ENCODE measurements at places on chromosomes 6 and 20.

DNA sequence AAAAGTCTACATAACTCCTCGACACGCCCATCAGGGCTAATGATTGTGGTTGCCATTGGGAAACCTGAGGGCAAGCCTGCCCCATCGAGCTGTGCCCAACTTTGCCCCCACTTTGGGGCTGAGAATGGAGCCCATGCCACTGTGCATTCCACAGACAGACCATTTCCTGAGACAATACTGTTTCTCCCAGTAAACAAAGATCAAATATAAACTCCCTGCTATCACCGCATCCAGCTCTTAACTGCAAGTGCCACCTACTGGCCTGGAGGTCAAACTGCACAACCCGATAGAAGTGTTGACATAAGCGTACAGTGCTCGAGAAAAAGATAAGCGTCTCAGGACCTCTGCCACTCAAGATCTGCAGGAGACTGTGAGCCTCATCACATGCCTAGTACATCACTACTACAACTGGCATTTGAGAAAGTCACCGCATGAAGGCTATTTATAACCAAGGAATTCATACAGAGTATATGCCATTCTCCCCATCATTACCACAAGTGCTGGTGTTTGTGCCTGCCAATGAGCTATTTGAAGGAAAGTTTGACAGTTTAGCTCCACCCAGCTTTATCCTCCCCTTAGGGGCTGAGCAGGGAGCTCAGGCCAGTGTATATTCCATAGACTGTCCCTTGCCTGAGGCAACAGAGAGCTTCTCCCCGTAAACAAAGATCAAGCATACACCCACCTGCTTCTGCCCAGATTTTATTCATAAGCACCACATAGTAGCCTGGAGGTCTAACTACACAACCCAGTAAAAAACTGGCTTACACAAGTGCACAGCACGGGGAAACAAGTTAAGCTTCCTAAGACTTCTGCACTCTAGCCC is 4.5 kb upstream of the DEFB126 start:
- DNase-seq: no peak

DNA sequence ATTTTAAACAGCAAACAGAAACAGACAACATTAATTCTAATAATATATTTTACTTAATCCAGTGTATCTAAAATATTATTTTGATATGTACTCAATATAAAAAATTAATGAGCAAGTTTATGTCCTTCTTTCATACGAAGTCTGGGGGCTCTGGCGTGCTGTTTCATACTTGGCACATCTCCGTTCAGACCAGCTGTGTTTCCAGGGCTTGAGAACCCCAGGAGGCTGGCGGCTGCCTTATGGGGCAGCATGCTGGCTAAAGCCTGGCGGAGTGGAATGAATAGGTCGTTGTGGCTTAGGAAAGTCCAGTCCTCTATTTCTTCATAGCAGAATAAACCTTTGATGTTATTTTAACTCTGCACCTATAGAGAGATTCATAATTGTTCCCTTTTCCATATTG is 43.3 kb downstream of the DUSP22 start:
- no peak for DNase-seq

GRCh38 chr6:154898821-154899220 is 96.3 kb upstream of the TIAM2 start:
- DNase-seq: no peak

DNA sequence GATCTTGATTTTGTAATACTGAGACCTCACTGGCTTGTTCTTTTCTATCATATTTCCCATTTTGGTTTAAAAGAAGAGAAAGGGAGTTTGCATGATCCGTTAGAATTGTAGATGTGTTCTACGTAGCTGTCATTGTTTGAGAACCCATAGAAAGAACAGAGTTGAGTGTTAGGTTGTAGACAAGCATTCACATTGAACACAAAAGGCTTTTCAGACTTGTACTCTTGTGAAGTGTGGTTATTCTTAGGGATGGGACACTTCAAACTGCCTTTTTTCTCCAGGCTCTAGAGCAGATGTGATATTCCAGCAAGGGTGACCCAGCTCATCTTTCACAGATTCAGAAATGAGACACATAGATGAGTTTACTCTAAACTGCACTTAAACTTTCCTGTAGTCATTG is 19.9 kb downstream of the FOXO3 start:
- no peak for DNase-seq

- DNase-seq: no peak
Measured at GRCh38 chr6:75623491-75623890, 21.8 kb downstream of the SENP6 start.

GRCh38 chr6:138503881-138504680 is 4.8 kb upstream of the NHSL1 start:
- no peak for DNase-seq

DNA sequence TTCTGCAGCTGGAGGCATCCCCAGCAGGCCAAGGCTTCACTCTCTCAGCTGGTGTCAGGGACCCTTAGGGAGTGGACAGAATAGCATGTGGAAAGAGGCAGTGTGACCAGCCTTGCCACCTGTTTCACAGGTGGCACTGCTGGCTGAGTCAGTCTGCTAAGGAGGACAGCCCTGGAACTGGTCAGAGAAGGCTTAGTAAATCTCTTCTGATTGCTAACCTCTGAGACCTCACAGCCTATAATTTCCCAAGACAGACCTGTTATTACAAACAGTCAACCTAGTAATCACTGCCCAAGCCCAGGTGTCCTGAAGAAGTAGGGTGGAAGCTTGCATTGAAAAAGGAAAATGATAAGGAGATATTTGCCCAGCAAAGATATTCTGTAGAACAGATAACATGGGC is 26.4 kb upstream of the PAQR8 start:
- DNase-seq: no peak

- no peak for DNase-seq
Measured at GRCh38 chr6:169101036-169101805, 152.4 kb downstream of the THBS2 start.

GRCh38 chr6:169839029-169839481 is 87.6 kb downstream of the ERMARD start:
- no peak for DNase-seq

DNA sequence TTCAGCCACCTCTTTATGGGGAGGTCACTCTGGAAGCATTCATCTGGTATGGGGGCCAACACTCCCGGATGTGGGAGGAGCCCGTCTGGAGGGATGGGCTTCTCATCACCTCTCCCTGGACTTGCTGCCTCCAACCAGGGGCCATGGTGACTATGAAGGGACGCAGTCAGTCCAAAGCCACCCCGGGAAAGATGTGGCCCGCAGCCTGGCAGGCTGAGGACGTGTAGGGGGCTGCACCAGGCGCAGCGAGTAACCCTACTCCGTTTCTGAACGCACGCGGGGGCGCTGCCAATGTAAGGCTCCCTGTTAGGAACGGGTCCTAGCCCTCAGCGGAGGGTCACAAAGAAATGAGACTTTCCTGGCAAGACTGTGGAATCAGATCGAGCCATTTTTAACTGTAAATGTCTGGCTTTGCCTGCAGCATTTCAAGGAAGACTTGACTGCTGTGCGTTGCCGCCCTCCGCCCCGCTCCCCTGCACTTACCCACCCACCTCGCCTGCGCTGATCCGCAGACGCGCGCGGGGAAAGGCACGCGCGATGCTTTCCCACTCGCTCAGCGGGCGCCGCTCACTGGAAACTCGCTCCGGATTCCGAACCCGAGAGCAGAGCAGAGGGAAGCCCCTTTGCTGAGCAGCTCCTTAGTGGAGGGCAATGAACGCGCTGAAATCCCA is 55.1 kb downstream of the IL20RA start:
- no peak for DNase-seq

- DNase-seq: no peak
Measured at GRCh38 chr20:62999580-62999979, 7.2 kb downstream of the BHLHE23 start.

DNA sequence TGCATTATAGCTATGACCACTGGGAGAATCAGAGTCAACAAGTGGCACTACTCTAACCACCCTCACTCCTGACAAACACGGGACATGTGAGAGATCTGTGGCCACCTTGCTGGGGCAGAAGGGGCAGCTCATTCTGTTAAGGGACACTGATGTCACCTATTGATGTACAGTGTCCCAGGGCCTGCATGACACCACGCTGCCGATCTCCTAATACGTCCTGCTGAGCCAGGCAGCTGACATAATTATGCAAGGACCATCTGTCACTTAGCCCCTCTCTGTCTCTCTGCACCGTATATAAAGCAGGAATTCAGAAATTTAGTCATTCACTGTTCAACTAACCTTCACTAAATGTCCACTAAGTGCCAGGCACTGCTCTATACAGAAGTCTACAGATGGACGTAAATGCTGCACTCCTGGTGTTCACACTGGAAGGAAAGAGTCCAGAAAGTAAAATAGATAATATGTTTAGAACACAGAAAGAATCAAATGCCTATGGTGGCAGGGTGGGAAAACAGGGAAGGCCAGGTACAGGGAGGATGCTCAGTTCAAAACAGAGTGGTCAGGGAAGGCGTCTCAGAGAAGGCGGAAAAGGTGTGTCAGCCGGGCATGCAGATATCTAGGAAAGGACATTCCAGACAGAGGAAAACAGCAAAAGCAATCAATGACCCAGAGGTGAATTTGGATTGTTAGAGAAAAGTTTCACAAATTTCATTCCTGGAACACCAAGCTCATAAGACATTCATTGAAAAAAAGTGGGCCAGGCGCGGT is 173.8 kb downstream of the ZNF217 start:
- DNase-seq: no peak

- DNase-seq: no peak
Measured at GRCh38 chr6:570825-571224, 86.1 kb downstream of the HUS1B start.

DNA sequence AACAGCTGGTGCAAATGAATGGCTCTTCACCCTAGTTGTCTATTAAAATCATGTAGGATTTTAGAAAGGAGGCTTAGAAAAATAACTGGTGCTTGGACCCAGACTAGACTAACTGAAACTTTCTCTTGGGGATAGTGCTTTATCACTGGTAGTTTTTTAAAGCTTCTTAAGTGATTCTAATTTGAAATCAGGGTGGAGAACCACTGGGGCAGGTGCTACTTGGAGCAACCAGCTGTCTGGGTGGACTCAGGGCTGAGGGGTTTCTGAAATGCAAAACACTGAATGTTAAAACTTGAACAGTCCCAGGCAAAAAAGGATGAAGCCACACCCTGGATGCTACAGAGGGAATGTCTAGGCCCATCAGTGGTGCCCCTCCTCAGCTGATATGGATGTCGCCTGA is 81.2 kb downstream of the PXDC1 start:
- no peak for DNase-seq

DNA sequence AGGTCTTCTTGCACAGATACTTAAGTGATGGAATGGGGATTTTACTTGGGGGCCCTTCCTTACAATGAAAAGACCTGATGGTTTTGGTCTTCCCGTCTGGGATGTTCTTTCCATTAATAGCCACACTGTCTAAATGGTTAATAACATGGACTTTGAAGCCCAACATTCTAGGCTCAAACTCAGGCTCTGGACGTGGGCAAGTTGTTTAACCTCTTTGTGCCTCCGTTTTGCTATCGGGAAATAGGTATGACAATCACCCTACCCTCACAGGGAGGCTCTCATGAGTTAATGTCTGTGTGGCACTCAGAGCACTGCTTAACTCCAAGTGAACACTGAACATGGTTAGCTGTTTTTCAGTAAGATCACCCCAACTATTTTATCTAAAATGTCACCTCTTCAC is 360.7 kb upstream of the FLRT3 start:
- no peak for DNase-seq

DNA sequence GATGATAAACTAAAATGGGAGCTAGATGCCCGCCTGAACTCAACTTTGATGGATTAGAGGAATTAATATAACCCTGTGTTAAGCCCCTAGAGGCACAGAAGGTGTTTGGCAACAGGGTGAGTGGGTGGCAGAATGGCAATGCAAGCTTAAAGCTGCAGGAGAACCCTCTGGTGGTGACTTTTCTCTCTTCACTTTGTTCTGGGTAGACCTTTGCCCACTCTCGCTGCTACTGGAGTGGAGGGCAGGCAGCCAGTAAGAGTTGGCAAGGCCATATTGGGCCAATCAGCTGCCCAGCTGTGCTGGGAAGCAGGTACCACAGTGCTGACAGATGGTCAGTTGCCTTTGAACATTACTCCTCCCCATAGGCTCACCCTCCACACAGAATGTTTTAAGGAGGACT is 468.2 kb downstream of the MMUT start:
- DNase-seq: no peak

GRCh38 chr20:37225146-37225545 is 36.5 kb downstream of the GHRH start:
- no peak for DNase-seq

DNA sequence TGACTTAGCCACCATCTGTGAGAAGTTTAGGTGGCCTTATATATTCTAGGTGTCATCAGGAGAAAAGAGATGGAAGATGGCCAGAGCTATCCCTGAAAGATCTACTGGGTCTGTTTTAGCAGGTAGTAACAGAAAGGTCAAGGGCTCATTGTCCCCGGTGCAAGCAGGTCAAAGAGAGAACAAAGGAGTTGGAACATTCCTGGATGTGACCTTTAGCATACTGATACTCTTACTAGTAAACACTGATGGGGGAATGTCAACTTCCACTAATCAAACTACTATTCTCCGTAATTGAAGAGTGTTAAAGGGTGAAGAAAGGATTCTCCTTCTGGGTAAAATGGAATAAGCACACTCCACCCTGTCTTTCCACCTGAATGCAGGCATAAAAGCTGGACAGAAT is 4.0 kb upstream of the MCUR1 start:
- DNase-seq: no peak

- DNase-seq: no peak
Measured at GRCh38 chr6:98566126-98566525, 268.2 kb upstream of the POU3F2 start.

- peak; percentile 43 for DNase-seq
Measured at GRCh38 chr20:49747707-49748524, 34.2 kb upstream of the B4GALT5 start.

- DNase-seq: peak; percentile 66
Measured at GRCh38 chr6:159645640-159646039, 47.4 kb downstream of the SOD2 start.

DNA sequence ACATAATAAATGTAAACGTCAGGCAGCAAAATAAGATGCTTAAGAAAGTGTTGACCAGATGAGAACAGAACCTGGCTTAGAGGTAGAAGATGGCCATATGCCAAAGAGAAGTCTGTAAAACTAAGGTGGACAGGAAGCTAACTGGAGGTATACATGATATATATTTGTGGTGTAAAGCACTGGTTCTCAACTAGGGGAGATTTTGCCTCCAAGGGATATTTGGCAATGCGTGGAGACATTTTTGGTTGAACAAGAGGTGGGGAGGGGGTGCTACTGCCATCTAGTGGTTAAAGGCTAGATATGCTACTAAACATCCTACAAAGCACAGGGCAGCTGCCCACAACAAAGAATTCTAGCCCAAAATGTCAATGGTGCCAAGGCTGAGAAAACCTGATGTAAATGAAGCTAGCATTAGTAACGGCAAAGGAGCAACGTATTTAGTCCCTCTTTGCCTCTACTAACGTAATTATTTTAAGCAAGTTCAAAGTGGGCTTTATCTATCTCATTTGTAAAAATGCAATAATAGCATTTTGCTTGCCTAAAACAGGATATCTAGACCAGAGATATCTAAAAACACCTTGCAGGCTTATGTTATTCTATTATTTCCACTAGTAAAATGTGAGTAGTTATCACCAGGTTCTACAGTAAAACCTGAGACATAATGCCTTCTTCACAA is 182.6 kb downstream of the RNGTT start:
- peak; percentile 65 for DNase-seq

Measured in fibroblast of skin of right biceps (primary cell).